ENCODE measurements at places on chromosomes 2 and 18.

DNA sequence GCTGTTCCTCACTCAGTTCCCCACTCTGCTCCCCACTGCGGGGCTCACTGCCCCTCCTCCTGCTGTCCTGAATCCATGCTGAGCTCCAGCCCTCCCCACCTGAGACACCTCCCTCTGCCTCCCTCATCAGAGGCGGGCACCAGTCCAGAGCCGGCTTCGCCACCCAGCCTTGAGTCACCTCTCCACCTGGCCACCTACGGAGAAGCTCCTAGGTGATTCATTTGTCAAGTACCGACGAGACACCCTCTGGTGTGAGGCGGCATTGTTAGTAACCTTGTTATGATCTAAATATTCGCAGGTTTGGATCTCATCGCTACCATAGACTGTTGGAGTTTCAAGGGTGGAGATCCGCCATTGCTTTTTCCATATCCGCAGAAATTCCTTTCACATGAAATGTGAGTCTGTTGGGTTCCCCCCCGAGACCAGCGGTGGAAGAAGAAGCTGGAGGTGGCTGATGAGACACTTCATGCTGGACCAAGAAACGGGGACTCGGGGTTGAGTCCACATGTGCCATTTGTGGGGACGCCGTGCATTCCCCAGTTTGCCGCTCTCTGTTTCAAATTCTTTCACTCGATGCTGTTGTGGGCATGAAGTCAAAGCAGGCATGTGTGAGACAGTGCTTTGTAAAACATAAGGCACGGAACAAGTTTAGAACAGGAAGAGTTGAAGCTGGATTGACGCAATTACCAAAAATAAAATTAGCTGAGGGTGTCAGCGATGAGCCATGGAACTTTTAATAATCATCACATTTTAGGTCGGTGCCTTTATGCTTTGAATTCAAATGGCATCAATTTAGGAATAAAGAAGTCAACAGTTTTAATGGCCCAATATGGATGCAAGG is 259.8 kb upstream of the HDAC4 start:
- DNase-seq: no peak

GRCh38 chr2:60483401-60483800 is 70.1 kb downstream of the BCL11A start:
- no peak for DNase-seq

DNA sequence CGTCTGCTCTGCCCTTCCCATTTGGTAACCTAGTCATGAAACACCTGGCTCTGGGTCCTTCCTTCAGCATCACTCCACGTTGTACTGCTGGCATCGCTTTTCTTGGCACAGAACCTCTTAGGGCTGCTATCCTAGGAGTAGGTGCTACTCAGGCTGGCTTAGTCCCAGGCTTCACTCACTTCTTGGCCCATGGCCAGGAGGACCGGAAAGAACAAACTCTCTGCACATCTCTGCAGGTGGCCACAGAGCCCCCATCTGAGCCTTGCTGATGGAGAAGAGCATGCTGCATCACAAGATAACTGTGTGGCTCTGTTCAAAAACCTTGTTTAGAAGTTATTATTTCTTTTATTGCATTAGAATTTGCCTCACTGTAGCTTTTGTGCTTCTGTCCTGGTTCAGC is 447.2 kb upstream of the TNP1 start:
- no peak for DNase-seq

DNA sequence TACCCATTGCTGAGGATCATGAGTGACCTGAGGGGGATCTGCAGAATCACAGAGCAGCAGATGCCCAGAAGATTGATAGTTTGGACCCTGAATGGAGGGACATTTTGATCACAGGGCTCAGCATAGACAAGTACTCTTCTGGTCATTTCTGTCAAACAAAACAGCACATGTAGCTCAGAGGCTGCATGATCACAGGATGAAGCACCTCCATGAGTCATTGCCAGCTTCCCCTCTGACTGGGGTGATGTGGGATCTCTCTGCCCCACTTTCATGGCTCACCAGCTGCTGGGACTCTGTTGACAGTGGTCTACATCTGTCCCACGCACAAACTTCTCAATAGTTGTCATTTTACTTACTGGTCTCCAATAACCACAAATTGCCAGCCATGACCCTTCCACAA is 264.1 kb downstream of the RPIA start:
- DNase-seq: no peak

DNA sequence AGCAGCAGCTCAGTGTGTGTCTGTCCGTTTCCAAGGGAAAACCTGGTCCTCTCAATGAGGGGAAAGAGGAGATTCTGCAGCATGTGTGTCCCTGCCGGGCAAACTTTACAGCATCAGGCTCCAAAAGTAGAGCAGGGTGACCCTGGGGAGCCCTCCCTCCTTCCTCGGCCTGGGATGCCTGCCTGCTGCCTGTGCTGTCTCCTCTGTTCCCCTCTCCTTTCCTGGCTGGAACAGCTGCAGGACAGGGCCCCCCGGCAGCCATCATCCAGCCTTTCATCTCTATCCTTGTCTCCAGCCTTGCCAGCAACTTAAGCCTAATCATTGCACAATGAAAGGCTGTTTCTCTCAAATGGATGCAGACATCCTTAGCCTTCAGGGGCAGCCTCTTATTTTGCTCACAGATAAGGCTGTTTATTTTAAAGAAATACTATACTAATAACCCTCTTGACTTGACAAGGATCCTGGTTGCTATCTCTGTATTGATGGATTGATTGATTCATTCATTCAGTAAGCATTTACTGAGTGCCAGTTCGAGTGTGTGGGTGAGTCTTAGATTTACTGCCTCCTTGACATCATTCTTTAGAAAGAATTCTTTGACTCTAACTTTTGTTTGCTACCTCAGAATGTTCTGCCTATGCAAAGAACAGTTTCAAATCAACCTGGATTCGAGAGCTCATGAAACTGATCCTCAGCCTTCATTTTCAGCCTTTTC is 40.6 kb upstream of the EDAR start:
- DNase-seq: no peak

- no peak for DNase-seq
These were observed 10.6 kb upstream of the MOCOS start for GRCh38 chr18:36176711-36177110.

DNA sequence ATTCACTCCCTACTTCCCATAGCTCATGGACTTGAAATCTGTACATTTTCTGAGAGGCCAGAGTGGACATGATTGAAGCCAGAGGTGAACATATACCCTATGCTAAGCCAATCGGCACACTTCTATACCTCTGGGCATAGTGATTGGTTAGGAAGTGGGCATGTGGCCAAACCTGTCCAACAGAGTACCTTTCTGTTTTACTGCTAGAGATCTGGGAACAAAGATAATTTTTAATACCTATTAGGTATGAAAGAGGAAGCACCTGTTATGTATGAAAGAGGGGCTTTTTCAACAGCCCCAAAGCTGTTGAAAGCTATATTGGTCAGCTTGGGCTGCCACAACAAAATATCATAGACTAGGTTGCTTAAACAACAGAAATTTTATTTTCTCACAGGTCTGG is 27.7 kb downstream of the METTL8 start:
- no peak for DNase-seq

- DNase-seq: no peak
These were observed 48.2 kb upstream of the LGALSL start for GRCh38 chr2:64405581-64406406.

GRCh38 chr18:63890950-63891304 is 3.4 kb downstream of the SERPINB2 start:
- no peak for DNase-seq

- DNase-seq: no peak
These were observed 49.4 kb downstream of the RHOB start for GRCh38 chr2:20496076-20496872.

DNA sequence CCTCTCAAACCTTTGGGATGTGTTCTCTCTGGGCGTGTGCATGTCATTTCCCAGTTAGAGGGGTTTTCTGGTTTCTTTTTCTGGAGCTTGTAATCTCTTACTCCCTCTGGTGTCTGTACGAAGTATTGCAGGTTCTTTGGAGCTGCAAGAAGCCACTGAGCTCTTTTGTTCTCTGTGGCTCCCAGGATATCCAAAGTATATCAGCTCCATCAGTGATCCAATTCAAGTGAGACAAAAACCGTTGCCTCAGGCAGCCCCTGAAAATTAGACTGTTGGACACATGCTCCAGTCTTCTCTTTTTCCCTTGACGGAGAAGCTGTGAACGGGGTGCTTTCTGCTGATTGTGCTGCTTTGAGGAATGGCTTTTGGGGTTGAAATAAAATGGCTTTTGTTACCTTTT is 59.0 kb upstream of the LDLRAD4 start:
- DNase-seq: peak; percentile 73

DNA sequence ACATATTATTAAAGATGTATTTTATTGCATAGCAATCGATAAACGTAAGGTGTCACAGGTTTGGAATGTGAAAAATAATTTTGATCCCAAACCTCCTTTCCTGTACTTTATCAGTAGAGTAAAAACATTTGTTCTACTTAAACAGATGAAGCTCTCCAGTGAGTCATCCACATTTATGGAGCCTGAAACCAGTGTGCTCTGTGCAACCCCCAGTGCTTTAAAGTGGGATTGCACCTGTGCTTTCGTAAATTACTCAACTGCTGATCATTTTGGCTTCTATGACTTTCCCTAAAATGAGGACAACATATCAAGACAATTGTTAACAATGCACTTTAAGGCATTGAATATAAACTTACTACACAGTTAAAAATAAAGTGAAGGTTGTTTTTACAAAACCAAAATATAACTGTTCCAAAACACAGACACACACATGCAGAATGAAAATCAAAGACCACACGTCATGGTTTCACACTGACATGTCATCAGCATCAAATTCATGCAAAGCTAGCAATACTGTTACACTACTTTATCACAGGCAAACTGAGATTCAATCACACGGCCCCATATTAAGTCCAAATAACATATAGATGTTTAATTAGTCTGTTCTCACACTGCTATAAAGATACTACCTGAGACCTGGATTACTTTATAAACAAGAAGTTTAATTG is 9.7 kb downstream of the TMEM18 start:
- DNase-seq: peak; percentile 65

DNA sequence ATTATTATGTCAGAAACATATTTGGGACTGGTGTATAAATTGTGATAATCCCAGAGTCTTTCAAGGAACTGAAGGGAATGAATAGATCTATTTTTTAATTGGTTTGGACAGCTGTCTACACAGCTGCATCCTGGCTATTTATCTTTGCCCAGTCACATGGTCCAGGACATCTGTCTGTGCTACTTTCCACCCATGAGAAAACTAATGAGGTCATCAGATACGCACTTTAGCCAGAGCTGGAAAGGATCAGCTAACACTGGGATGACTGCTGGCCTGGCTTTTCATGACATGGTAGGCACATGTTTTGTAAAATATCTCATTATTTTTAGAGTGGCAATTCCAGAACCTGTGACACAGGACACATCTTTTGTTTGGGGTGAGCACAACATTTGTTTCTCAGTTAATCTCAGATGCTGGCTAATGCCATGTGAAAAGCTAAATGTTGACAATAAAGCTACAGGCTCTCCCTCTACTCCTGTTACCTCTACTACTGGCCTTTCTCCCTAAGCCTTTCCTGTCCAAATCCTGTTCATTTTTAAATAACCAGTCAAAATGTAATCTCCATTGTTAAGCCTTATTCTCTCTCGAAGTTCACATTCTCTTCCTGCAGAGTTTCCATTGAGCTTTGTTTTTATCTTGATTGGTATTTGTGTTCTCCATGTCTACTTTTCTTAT is 500.7 kb downstream of the RIT2 start:
- peak; percentile 95 for DNase-seq

DNA sequence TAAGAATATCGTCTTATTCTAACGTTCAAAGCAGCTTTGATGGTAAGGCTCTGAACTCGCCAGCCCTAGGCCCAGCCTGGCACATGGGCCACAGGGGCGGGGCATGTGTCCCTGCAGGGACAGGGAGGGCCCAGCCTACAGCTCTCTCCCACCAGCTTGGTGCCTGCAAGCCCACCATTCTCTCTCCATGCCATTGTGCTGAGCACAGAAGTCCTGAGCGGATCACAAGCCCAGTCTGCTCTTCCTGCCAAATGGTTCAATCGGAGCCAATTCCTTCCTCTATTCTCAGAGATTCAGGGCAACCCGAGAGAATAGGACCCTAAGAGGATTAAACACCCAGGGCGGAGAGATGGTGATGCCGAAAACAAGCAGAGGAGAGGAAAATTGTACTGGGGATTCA is 50.3 kb upstream of the APCDD1 start:
- DNase-seq: no peak

GRCh38 chr2:11698009-11698922 is 28.3 kb upstream of the NTSR2 start:
- DNase-seq: no peak

DNA sequence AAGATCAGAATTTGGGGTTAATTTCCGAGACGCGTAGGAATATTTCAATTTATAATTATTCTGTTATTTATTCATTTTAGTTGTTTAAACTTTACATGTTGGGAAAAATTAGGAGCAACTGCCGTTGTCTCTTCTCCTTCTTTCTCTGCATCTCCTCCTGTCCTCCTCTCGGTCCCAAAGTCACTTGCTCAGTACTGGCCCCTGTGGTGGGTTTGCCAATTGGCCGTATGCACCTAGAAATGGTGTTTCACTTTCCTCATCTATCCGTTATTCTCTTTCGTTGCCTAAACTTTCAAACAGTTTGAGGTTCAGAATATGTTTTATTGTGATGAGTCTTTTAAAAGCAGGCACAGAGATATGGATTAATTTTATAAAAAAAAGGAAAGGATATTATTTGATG is 517.9 kb downstream of the PLCL1 start:
- no peak for DNase-seq

DNA sequence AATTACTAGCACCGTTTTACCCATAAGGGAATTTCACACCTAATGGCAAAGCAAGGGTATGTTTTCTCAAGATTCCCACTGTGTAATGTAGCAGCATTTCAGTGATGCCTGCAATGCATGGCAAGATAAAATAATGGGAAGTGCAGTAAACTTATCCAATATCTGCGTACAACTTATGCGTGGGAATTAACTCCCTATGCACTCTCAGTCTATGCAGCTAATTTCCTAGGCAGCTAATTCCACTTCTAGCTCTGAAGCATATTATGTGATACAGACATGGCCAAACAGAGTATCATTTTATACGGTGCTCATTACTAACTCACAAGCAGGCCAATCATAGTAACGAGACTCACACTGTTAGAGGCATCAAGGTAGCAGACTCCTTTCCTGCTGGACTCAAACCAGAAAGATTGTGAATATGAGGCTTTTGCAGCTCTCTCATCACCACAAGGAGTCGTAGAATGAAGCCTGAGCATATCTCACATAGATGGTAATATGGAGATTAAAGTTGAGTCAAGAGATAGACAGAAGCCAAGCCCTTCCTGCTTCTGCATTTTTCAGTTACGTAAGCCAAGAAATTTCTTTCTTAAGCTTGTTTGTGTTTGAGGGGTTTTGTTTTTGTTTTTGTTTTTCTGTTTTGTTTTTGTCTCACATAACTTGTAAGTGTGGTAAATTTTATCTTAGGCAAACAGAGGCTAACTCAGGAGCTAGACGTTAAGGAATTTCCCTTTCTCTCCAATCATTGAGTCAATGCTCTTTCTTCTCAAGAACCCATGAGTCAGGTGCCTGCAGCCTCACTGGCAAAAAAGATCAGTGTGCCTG is 34.8 kb upstream of the ITGAV start:
- no peak for DNase-seq

- no peak for DNase-seq
These were observed 17.0 kb downstream of the MBOAT2 start for GRCh38 chr2:8986327-8986976.
